Jurkat, Clone E6-1 (cell line): ENCODE measurements at places on chromosomes 7 and 10.

DNA sequence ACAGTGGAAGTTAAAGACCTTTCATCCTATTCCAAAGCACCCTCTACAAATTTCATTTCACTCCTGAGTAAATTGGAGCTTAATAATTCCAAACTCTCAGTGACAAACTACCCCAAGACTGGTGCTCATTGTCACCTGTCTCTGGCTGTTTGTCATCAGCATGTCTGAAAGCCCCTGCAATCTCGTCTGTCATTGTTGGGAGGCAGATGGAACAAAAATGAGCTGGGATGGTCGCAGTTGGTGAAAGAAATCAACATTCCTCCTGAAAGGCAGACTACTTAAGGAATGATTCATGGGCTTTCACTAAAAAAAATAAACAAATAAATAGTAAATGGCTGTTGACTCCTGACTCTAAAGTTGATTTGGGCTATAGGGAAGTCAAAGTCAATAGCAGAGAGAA is 69.7 kb upstream of the PALS2 start:
- DNase-seq = no peak

- DNase-seq = no peak
Measured at GRCh38 chr7:50712252-50713122, 70.2 kb downstream of the GRB10 start.

DNA sequence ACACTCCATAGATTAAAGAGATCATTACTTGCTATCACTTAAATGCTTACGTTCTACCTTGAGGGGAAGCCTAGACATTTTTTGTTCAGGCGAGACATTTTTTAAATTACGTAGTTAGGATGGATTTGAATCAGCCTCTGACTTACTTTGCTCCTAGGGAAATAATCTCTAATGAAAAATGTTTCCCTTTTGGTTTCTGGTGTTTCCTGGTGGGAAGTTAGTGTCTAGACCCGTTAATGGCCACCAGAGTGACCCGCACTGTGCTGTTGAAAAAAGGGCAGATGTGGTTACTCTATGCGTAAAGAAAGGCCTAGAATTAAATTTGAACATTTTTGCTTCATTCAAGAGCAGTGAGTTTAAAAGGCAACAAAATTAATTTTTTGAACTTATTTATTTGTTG is 3.8 kb downstream of the ZNF365 start:
- no peak for DNase-seq

DNA sequence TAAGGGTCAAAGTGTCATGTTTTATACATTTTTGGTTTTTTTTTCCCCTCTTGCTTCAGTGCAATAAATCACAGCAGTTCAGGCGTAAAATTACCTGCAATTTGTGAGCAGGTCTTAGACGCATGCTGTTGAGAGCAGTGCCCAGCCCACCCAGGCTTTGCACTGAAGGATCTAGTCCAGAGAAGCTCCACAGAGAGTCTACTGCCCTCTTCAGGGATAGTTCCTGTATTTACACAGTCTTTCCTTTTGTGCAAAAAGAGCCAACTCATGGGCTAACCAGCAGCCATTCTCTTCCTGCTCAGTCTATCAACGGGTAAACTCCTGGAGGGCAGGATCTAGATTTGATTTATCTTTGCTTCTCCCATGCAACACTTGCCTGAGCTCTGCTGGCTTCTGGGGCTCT is 82.2 kb upstream of the NAMPT start:
- DNase-seq = no peak

DNA sequence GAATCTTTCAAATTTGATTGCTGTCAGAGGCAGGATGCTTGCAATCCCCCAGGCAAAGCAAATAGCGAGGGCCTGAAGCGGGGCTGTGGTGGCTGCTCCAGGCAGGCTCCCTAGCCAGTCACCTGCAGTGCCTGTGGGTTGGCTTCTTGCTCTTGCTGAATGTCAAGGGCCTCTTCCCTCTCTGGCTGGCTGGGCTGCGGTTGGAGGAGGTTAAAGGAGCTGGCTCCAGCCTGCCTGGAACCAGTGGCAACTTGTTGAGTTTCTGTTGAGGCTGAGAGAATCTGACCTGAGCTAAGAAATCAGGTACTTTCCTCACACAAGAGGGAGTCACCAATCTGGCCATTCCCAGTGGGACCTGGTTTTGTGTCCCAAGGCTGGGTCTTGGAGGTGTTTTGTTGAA is 134.7 kb downstream of the TMEM178B start:
- DNase-seq = no peak

- DNase-seq = no peak
Measured at GRCh38 chr10:60898321-60898720, 45.7 kb downstream of the RHOBTB1 start.

DNA sequence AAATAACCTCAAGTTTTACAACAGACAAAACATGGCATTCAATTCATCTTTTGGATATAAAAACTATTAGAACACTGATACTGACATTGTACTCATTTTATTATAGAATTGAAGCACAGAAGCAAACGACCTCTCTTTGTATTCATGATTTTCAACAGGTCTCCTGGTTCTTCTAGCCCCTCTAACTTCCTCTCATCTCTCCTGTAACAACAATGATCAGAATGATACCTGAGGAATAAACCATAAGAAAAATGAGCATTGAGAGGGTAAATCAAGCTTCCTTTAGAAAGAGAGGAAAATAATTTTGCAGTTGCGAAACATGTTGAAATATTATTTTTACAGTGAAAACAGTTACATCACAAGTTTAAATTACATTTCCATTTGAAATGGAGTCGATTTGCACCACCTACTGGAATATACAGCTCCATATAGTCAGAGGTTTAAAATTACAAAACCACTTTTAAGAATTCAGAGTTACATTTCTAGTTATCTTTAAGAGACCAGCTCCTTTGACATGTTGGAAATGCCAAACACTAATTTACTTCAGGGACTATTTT is 17.5 kb upstream of the TEX36 start:
- no peak for DNase-seq

DNA sequence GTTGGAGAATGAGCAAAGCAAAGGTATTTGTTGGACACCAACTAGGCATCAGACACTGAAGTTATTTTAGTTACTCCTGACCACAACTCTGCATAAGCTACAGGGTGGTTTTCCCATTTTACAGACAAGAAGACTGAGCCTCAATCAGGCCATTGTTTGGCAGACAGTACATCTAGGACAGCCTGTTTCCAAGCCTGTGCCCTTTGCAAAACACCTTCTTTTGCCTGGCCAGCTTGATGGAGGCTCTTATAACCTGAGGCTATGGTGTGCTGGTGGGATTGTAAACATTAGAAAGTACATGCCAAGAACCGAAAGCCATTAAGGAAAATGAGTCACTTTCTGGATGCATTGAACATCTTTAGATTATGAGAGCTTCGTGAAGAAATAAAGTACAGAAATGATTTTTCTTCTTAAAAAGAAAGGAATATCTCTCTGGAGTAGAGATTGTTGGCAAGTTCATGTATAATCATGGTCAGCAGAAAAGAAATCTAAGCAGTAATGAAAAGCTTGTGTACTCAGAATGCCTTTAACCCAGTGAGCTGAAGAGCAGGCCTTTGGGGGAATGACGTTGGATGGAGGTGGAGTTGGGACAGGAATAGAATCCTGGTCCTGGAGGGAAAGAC is 140.6 kb downstream of the KIAA1217 start:
- no peak for DNase-seq

DNA sequence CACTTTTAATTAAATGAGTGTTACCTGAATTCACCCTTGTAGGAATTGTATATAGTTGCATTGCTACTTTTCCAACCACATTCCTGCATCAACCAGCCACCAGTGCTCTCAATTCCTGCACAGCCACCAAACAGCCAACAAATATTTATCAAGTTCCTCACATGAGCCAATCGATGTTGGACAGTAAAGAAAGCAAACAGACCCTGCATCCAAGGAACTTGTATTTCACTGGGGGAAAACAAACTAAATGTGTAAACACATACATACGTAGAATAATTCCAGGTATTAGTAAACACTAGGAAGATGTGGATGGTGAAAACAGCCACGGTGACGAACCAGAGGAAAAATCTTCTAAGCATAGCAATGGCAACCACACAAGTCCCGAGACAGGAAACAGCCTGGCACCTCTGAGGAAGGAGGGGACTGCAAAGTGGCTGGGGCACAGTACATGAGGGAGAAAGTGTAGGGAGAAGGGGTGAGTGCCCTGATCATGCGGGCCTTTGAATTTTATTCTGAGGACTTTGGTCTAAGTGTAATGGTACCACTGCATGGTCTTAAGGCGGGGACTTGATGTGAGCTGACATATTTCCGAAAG is 111.2 kb downstream of the XRCC2 start:
- no peak for DNase-seq

DNA sequence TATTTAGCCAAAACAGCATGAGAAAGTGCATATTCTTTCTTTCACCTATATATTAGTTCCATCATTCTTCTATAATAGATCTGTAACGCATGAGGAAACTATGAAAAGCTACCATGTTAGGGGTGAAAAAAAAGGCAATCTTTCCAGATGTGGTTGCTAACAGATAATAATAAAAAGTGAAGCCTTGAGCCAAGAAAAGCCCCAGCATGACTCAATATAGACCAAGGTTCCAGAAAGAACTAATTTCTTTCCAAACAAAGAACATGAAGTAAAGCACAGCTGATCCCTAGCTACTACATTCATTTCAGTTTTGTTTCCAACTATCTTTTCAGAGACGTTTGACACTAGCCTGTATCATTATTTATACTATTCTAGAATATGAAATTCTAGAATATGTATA is 16.4 kb downstream of the ARL4A start:
- no peak for DNase-seq

GRCh38 chr10:75097666-75098285 is 13.7 kb upstream of the SAMD8 start:
- no peak for DNase-seq

GRCh38 chr7:143849785-143850479 is 52.0 kb downstream of the TCAF1 start:
- DNase-seq = no peak

DNA sequence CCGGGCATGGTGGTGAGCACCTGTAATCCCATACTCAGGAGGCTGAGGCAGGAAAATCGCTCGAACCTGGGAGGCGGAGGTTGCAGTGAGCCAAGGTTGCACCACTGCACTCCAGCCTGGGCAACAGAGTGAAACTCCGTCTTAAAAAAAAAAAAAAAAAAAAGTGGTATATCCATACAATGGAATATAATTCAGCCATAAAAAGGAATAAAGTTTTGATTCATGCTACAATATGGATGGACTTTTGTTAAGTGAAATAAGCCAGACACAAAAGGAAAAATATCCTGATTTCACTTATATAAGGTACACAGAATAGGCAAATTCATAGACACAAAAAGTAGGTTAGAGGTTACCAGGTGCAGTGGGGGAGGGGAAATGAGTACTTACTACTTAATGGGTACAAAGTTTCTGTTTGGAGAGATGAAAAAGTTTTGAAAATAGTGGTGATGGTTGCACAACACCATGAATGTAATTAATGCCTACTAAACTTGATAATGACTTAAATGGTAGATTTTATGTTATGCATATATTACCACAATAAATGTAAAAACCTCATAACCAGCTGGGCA is 53.9 kb downstream of the FGFR2 start:
- no peak for DNase-seq

GRCh38 chr7:150975536-150976319 is 2.4 kb downstream of the KCNH2 start:
- DNase-seq = no peak

DNA sequence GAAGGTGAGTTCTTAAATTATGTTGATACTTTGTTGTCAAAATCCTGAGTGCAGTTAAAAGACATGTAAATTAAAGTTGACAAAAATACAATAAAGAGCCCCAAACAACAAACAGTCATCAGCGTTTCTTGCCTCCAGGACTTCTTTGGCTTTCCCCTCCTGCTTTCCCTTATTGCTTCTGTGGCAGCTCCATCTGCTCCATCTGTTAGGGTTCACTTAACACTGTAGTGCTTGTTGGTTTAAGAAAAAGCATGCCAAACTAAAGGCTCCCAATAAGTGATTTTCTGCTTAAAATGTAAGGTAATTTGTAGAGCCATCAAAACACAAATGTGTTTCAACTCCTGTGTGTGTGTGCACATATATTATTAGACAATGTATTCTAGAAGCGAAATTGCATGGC is 254.3 kb upstream of the GNAI1 start:
- DNase-seq = no peak

DNA sequence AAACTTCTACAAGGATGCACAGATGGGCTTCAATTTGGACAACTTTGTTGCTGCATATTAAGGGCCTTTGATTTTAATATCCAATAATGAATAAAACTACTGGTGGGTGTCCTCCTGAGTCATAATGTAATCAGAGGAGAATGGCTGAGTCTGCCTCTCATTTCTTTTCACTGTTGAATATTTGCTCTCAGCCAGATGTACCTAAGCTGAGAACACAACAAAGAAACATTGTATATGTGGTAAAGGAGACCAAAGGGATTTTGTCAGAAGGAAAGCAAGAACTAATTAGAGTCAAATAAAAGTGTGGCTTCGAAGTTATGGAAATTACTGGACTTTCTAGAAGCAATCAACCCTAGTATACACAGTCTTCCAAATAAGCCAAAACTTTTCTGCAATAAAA is 131.0 kb upstream of the BET1 start:
- no peak for DNase-seq
